ENCODE measurements at places on chromosomes 6 and 20. TPM values are rescaled to one million over a fixed set of nuclear protein-coding genes. Genes with fewer than 3 reads are reported as not detected.

- H3K4me1 ChIP-seq, result peaks cover 20% of the 10 kb centered on the region
- DNase-seq, result no peak
- no peak overlapping the region for H3K4me3 ChIP-seq
- no peaks in the 10 kb centered on the region for H3K27me3 ChIP-seq
- no peak overlapping the region for H3K27ac ChIP-seq
- no peaks in the 10 kb centered on the region for H3K36me3 ChIP-seq
Measured at GRCh38 chr20:23094213-23094896, 8.2 kb upstream of the CD93 start.

DNA sequence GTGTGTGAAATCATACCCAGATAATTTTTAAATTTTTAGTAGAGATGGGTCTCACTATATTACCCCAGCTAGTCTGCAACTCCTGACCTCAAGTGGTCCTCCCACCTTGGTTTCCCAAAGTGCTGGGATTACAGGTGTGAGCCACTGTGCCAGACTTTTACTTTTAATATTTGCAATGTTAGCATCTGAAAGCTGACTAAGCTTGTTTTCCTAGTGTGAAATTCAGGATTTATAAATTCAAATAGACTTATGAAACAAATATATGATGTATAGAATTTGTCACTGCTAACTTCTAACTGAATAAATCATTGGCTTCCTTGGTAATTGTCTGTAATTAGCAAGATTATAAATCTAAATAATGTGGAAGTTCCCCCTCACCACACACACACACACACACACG lies 58.8 kb upstream of the SLC22A23 start:
- H3K27me3 ChIP-seq, result no peaks in the 10 kb centered on the region
- no peak overlapping the region for H3K4me3 ChIP-seq
- H3K4me1 ChIP-seq, result no peaks in the 10 kb centered on the region
- no peak overlapping the region for H3K27ac ChIP-seq
- no peak for DNase-seq

Gene TAAR5
- not detected for polyA plus RNA-seq

DNA sequence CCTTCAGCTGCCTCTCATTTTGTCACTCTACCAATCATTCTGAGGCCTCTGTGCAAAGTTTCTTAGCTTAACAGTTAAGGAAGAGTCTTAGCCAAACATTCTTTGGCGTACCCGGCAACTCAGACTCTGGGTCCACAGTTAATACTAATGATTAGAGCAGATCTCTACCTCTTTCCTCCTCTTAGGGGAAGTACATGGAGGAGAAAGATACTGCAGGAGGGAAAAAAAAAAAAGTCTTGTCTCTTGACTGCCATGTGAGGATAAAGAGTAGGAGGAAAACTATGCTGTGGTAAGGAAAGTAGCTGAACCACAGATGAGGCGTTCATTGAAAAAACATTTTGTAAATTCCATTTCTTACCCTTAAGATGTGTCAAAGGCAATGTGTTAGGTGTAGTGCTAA lies 44.0 kb upstream of the MARCKS start:
- no peak overlapping the region for H3K27ac ChIP-seq
- no peak overlapping the region for H3K4me3 ChIP-seq

GRCh38 chr6:166078294-166078693 lies 89.4 kb downstream of the TBXT start:
- H3K27ac ChIP-seq, result no peak overlapping the region
- peaks cover 5% of the 10 kb centered on the region for H3K27me3 ChIP-seq
- no peak overlapping the region for H3K4me3 ChIP-seq
- no peaks in the 10 kb centered on the region for H3K36me3 ChIP-seq

DNA sequence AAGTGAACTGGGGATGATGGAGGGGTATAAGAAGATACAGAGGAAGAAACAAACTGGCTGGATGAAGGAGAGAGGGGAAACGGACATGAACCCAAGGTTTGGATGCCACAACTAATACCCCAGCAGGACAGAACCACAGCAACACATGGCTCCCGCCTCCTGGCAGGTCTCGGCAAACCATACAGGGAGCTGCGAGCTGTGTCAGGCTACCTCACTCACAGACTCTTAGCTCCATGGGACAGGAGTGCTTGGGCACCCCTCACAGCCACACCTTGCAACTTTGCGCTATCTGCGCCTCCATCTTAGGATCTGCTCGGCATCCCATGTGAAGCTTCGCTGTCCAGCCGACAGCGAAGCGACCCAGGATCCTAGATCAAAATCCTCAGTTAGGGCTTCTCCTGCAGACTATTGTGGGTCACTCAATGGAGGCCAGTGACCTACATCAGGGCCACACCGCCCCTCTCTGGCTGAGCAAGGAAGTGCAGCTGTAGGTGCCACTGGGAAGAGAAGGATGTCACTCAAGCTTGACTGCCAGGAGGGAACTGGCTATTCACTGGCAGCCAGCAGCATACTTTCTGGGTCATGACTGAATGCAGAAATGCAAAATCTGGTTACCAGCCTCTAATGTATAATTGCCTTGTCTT lies 174.4 kb upstream of the RIN2 start:
- peaks cover 5% of the 10 kb centered on the region for H3K4me1 ChIP-seq
- no peaks in the 10 kb centered on the region for H3K27me3 ChIP-seq
- H3K27ac ChIP-seq, result no peak overlapping the region
- DNase-seq, result peak; percentile 84
- H3K4me3 ChIP-seq, result no peak overlapping the region
- H3K36me3 ChIP-seq, result no peaks in the 10 kb centered on the region

Gene EYS
- not detected for polyA plus RNA-seq

DNA sequence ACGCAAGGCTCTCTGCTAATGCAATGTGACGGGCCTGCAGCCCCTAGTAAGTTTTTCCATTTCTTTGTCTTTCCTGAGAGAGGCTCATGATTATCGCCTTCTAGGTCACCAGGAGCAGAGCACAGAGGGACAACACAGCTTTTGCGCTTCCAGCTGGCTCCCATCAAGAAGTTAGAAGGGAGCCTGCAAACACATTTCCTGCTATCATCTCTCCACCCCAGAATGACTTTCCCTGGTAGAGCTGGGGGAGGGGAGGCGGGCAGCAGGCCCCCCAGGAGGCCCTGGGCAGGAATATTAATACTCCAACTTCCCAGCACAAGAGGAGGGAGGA lies 35.7 kb upstream of the CCDC167 start:
- no peak for DNase-seq
- peaks cover 7% of the 10 kb centered on the region for H3K4me1 ChIP-seq
- no peaks in the 10 kb centered on the region for H3K36me3 ChIP-seq
- H3K27me3 ChIP-seq, result peaks cover 60% of the 10 kb centered on the region
- peak overlapping the region; percentile 60 for H3K4me3 ChIP-seq
- H3K27ac ChIP-seq, result no peak overlapping the region

Gene KIF6
- 0.08 TPM for polyA plus RNA-seq

DNA sequence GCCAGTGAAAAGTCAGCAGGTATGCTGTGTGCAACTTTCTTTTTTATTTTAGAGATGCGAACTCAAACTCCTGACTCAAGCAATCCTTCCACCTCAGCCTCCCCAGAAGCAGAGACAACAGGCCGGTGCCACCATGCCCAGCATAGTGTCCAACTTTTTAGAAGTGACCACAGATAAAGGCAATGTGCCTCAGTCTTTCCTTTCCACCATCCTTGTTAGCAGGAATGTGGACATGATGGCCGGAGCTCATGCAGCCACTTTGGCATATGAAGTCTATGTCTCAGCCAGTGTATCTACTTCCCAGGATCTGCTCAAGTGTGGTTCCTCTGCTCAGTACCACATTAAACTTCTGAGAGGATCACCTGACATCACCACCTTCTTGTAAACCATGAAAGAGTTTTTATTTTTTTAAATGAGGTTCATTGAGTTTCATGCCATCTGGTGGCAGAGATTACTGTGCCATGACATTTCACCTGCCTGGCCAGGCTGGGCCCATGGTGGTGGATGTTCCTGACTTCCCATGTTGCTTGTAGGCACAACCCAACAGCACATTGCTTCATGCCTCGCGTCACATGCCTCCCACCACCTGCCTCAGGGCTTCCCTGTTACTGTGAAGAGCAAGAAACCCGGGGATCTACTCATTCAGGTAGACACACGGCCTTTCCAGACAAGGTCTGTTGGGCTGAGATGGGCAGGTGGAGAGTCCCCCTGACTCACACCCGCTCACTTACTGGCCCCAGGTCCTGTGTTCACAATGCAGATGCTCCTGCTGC lies 216.5 kb downstream of the LY86 start:
- no peaks in the 10 kb centered on the region for H3K36me3 ChIP-seq
- no peaks in the 10 kb centered on the region for H3K27me3 ChIP-seq
- no peak overlapping the region for H3K27ac ChIP-seq
- DNase-seq, result no peak
- no peak overlapping the region for H3K4me3 ChIP-seq

GRCh38 chr20:23753589-23753988 lies 2.9 kb upstream of the CST1 start:
- no peaks in the 10 kb centered on the region for H3K4me1 ChIP-seq
- no peak for DNase-seq

DNA sequence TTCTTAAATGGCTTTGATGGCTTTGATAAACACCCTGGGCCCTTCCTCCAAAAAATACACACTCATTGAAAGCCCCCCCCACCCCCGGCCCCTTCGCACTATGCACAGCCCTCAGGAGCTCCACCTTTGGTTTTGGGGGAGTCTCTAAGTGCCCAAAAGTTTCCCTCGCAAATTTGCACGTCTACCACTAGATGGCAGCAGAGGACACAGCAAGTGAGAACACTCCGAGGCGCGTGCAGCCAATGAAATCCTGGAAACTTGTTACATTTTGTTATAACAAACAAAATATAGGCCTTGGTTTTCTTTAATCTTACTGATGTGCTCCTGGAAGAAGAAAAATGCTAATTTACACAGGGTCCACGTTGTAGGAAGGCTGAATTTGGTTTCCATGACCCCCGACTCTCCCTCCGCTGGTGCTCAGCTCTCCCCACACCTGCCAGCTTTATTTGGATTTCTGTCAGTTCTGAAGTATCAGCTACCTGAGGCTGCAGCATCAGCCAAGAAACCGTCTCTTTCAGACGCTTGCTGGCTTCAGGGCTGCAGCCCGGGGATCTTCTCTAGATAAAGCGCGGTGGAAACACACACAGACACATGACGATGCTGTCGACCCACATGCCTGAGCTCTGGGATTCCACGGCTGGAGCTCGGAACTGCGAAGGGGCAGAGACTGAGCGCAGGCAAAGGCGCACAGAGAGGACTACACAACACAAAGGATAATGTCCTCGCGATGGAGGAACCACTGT lies 148.3 kb upstream of the RPS6KA2 start:
- H3K27me3 ChIP-seq, result no peaks in the 10 kb centered on the region
- H3K4me3 ChIP-seq, result no peak overlapping the region
- H3K27ac ChIP-seq, result no peak overlapping the region
- DNase-seq, result no peak

Gene PRPH2
- 2.8 TPM for polyA plus RNA-seq

GRCh38 chr20:61876952-61877728 lies 188.5 kb downstream of the TAF4 start:
- no peaks in the 10 kb centered on the region for H3K36me3 ChIP-seq
- H3K27ac ChIP-seq, result no peak overlapping the region
- H3K27me3 ChIP-seq, result no peaks in the 10 kb centered on the region
- DNase-seq, result no peak

Gene TFAP2C
- 0.04 TPM for polyA plus RNA-seq

GRCh38 chr20:16262594-16262993 lies 310.7 kb downstream of the KIF16B start:
- H3K27ac ChIP-seq, result no peak overlapping the region
- no peak overlapping the region for H3K4me3 ChIP-seq
- H3K36me3 ChIP-seq, result no peaks in the 10 kb centered on the region
- no peaks in the 10 kb centered on the region for H3K27me3 ChIP-seq
- H3K4me1 ChIP-seq, result no peaks in the 10 kb centered on the region
- no peak for DNase-seq

DNA sequence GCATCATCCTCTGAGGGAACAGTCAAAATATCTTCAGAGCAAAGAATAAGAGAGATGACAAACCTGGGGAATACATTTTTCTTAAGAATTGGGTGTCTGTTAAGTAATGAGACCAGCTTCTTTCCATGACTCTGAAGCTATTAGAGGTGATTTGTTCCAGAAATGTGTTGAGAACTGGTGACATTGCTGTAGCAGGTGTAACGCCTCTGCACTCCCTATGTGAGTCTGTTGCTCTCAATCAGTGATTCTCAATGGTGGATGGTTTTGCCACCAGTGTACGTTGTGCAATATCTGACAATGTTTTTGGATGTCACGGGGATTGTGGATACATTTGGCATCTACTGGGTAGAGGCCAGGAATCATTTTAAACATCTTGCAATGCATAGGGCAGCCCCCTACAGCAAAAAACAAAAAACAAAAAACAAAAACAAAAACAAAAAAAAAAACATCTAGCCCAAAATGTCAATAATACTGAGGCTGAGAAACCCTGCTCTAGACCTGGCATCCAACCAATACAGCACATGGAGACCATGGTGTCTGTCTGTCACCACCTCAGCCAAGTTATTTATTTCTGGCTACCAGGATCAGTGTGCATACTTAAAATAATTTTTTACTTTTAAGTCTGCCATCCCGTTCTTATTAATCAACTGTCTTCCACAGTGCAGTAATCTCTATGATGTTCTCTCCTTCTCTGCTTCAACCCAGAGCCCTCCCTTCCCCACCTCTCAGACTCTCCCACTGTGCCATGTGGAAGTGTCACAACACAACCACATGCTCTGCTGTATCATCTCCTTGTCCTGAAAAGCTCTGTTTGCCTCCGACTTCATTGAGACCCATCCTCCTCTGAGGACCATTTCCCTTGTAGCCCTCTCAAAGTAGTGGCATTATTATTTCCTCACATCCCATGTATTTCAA lies 43.7 kb downstream of the KLHL32 start:
- no peak overlapping the region for H3K27ac ChIP-seq
- H3K36me3 ChIP-seq, result no peaks in the 10 kb centered on the region
- no peaks in the 10 kb centered on the region for H3K27me3 ChIP-seq
- no peak overlapping the region for H3K4me3 ChIP-seq
- no peaks in the 10 kb centered on the region for H3K4me1 ChIP-seq
- no peak for DNase-seq

Gene OSER1
- polyA plus RNA-seq, result 47.4 TPM

Gene TAF11
- polyA plus RNA-seq, result 60.9 TPM

Gene BMP5
- polyA plus RNA-seq, result 1.7 TPM

DNA sequence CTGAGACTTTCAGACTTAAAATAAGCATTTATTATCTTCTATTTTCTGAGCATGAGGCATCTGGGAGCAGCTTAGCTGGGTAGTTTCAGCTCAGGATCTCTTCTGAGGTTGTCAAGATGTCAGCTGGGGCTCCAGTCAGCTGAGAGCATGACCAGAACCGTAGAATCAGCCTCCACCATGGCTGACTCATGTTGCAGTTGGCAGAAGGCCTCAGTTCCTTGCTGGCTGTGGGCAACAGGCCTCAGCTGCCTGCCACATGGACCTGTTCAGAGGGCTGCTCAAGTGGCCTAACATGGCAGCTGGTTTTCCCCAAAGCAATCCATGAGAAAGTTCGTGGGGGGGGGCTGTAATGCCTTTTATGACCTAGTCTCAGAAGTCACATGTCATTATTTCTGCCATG lies 142.3 kb downstream of the LY86 start:
- no peak overlapping the region for H3K4me3 ChIP-seq
- DNase-seq, result peak; percentile 95
- H3K27ac ChIP-seq, result peak overlapping the region; percentile 86
- peaks cover 25% of the 10 kb centered on the region for H3K4me1 ChIP-seq
- H3K27me3 ChIP-seq, result no peaks in the 10 kb centered on the region
- no peaks in the 10 kb centered on the region for H3K36me3 ChIP-seq

Data from psoas muscle (tissue), 8 donors.